ENCODE measurements at places on chromosomes 4 and X.

DNA sequence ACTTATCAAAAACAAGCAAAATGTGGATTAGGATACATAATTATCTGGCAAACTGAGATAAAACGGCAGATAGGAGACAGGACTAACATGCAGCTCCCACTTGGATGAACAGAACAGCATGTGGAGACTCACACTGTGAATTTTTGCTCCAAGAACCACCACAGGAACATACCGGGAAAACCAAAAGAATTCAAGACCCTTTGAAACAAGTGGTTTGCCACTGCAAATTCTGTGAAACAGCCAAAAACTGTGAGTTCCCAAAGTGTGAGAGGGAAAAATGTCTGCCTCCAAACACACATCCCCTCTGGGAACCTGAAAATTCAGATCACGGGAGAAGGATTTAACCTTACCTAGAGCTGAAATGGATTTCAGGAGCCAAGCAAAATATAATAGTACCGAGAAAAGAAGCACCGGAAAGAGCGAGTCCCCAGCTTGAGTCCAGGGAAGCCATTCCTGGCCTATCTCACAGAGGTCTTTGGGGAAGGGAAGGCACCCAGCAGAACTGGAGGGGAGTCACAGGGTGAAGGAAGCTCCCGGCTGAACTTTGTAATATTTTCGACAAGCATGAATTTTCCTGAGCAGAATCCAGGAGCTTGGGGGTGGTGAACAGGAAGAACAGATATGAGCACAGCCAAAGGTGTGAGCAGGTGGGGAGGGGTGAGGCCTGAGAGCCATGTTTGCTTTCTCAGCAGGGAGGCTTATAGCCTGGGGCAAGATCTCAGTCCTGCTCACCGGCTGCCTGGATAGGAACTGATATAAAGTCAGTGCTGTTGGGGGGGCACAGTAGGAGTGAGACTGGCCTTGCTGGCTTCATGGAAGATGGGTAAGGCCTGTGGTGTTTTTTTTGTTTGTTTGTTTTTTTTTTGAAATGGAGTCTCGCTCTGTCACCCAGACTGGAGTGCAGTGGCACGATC lies 23.9 kb downstream of the MANBA start:
- peak; percentile 13 for DNase-seq

DNA sequence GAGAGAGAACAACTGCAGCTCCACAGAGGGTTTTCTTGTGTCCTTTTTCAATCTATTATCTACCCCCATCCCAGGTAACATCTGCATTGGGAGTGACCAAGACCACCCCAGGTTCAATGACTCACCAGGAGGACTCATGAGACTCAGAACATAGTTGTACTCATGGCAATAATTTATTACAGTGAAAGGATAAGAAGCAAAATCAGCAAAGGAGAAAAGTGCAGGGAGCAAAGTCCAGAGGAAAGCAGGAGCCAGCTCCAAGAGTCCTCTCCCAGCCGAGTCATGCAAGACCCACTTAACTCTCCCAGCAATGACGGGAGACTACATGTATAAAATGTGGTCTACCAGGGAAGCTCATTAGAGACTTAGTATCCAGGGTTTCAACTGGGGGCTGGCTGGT lies 129.5 kb upstream of the RBPJ start:
- DNase-seq: peak; percentile 56

DNA sequence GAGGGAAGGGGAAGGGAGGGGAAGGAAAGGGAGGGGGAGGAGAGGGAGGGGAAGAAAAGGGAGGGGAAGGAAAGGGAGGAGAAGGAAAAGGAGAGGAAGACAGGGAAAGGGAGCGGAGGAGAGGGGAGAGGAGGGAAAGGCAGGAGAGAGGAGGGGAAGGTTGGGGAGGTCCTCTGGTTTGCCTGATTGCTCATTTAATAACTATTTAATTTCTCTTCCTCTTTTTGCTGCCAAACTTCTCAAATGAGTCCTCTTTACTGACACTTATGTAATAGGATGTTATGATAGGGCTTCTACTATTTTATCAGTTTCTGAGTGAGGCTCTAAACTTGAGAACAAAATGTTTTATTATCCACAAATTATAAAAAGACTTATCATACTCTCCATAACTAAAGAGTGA lies 35.4 kb upstream of the PPA2 start:
- DNase-seq: no peak

DNA sequence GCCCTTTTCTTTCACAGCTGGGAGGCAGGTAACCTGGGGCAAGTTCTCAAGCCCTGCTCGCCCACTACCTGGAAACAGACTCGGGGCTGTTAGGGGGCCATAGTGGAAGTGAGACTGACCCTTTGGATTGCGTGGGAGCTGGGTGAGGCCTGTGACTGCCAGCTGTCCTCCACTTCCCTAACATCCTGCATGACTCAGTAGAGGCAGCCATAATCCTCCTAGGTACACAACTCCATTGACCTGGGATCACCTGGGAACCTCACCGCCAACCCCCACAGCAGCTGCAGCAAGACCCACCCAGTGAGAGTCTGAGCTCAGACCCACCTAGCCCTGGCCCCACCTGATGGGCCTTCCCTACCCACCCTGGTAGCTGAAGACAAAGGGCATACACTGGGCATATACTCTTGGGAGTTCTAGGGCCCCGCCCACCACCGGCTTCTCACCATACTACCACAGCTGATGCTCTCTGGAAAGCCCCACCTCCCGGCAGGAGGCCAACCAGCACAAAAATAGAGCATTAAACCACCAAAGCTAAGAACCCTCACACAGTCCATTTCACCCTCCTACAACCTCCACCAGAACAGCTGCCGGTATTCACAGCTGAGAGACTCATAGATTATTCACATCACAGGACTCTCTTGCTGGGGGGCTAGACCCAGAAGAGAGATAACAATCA lies 61.1 kb upstream of the DCTD start:
- peak; percentile 63 for DNase-seq

DNA sequence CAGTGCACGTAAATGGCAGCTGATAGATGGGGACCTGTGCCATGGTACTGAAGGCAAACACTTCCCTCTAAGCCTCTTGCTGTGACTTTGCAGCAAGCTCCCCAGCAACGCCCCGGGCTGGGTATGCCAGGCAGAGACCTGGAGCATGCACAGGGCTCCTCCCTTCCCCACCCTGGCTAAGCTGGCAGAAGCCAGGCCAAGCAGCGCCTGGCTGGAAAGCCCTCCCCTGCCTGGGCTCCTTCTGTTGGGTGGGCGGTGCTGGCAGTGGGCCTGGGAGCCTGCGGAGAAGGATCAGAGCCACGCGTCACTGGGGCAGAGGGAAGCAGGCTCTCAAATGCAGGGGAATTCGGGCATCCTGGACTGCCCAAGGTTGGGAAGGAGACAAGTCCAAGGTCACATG lies 3.6 kb downstream of the ATP2B3 start:
- DNase-seq: no peak

GRCh38 chrX:39815631-39816030 lies 282.1 kb downstream of the BCOR start:
- peak; percentile 50 for DNase-seq

- DNase-seq: peak; percentile 10
Measured at GRCh38 chr4:111781611-111782010, 363.6 kb upstream of the FAM241A start.

DNA sequence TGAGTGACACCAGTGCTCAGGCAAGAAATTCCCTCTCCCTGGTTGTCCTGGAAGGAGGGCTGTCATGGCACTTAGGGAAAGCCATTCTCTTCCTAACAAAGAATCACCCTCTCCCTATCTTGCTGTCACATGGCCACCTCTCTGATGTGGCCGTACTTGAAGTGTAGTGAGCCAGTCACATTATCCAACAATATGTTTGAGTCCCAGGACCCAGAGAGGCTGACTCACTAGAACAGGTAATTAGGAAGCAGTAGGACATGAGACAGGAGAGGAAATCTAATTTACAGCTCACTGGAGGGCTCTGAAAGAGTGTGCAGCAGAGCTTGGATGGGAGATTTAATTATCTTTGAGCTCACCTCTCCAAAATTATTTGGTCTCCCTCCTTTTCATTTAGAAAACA lies 299.1 kb downstream of the ARHGAP24 start:
- DNase-seq: peak; percentile 70

- peak; percentile 75 for DNase-seq
Measured at GRCh38 chr4:27305246-27305645, 444.6 kb downstream of the STIM2 start.

DNA sequence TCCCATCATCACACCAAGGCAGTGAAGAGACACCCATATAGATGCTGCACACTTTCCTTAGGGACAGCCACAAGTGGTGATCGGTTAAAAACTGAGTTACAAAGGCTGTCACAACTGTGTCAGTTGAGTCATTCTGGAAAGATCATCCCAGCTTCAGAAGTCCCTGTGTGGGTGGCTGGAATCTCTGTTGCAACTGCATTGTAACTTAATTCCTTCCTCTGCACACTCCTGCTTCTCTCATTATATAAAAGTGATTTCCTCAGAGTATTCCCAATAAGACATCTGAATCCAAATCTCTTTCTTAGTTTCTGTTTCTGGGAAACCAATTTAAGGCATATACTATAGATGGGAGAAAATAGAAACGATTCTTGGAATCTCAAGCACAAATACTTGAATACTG lies 88.1 kb downstream of the FSTL5 start:
- no peak for DNase-seq

GRCh38 chrX:46572340-46572936 lies 1.1 kb upstream of the CHST7 start:
- no peak for DNase-seq

- no peak for DNase-seq
Measured at GRCh38 chr4:39687014-39687413, 10.9 kb upstream of the UBE2K start.

GRCh38 chr4:151276787-151277562 lies at the start of gene PRSS48:
TSS of gene PRSS48 (plus strand) at chr4:151277161. CDS start at chr4:151277173, 12 bp downstream.
- DNase-seq: peak; percentile 67

DNA sequence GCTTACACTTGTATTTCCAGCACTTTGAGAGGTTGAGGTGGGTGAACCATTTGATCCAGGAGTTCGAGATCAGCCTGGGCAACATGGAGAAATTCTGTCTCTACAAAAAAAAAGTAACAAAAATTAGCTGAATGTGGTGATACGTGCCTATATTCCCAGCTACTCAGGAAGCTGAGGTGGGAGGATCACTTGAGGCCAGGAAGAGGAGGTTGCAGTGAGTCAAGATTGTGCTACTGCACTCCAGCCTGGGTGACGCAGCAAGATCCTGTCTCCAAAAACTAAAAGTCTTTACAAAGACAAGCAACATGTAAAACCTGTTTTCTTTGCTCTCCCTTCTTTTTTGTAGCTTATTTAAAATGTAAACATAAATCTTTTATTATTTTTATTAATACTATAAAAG lies 1156.1 kb downstream of the FAT4 start:
- DNase-seq: no peak

- peak; percentile 13 for DNase-seq
Measured at GRCh38 chrX:30822068-30822681, 66.9 kb downstream of the TAB3 start.

GRCh38 chrX:7086384-7086783 lies 61.1 kb upstream of the STS start:
- peak; percentile 46 for DNase-seq

DNA sequence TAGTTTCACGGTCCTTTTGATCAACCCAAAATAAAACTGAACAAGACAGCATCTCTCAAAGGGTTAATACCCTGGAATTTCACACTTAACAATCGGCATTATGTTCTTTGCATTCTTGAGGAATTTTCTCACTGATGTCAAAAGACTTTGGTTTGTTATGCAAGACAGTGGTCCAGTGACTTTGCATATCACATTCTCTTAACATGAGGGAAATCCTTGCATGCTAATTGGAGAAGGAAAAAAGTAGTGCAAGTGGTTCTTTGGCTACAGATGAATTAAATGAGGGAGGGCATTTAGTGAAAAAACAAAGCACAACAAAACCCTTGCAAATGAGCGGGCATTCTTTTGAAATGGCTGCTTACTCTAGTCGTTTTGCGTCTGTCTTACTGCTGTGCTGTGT lies 105.1 kb upstream of the LIMCH1 start:
- DNase-seq: peak; percentile 82

- DNase-seq: no peak
Measured at GRCh38 chr4:92646826-92647225, 343.1 kb downstream of the GRID2 start.

DNA sequence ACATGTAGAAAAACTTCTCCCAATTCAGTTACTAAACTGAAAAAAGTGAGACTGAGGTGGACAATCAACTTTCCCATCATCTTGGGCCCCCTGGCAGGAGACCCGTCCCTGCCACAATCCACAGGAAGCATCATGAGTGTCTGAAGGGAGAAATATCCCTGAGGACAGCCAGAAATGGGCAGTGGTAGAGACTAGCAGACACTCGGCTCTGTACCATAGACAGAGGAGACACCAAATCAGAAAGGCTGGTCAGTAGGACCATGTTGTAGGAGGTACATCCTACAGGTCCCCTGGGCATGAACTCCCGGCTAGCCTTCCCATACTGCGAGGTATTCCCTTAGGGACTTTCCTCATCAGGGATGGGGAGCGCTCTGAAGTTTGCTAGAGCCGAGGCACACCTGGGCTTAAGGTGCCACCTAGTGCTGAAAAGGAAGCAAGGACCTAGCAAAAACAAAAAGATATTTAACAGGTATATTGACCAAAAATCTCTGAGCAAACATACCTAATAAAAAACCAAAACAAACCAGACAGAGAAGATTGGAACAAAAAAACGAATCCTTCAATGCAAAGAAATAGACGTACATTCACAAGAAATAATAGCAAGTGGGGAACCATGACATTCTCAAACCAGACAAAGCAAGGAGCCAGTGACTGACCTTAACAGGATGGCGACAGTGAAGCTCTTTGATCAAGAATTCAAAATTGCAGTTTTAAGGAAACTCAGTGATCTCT lies 55.6 kb downstream of the HAUS3 start:
- DNase-seq: peak; percentile 71

- peak; percentile 50 for DNase-seq
Measured at GRCh38 chr4:113758372-113758771, 3.2 kb downstream of the CAMK2D start.

DNA sequence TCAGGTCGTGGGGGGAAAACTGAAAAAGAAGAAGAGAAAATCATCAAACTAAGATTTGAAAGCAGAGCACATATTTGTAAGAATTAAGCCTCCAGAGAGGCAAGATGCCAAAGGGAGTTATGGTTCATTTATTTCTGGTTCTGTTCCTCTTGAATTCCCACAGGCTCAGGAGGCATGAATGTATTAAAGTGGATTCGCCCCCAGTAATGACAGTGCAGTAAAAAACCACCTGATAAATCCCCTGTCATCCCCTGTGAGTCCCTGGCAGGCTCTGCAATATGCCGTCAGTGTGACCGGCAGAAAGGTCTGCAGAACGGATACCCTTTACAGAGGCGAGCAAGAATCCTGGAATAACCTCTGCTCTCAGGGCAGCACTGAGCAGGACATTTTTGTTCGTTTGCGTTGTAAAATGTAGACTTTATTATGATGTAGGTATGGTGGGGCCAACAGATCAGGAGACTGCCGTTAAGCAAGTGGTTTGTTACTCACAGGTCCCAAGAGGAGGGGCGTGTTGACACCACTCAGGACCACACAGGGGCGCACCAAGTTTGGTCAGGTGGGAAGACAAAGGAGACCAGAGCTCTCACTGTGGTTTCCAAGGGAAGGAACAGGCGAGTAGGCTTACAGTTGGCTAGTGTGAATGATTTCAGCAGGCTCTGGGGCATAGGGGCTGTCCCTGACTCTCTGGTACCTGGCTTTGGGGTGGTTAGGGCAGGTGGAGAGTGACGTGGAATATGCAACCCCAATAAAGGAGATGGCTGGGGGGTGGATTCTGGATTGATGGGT lies 75.3 kb downstream of the DHRSX start:
- DNase-seq: peak; percentile 76

GRCh38 chr4:184094532-184095159 lies 123.0 kb downstream of the ENPP6 start:
- DNase-seq: no peak

- DNase-seq: no peak
Measured at GRCh38 chr4:145681956-145682355, 2.0 kb downstream of the C4orf51 start.
